ENCODE measurements at places on chromosomes 5 and 9. TPM values are rescaled to one million over a fixed set of nuclear protein-coding genes. Genes with fewer than 3 reads are reported as not detected.

Gene CLIC3
- total RNA-seq, result 3.1 TPM

Gene RASEF
- total RNA-seq, result 0.39 TPM

Gene WHRN
- 0.78 TPM for total RNA-seq

Gene IQGAP2
- 1.4 TPM for total RNA-seq

Gene SOX30
- not detected for total RNA-seq

Gene IL9
- total RNA-seq, result not detected
